Activated naive CD4-positive, alpha-beta T cell treated with anti-CD3 and anti-CD28 coated beads for 36 hours (primary cell): ENCODE measurements at places on chromosomes 3 and 15. TPM values are rescaled to one million over a fixed set of nuclear protein-coding genes. Genes with fewer than 3 reads are reported as not detected.

GABRA5 gene
- not detected for total RNA-seq

ZNF860 gene
- total RNA-seq: 0.07 TPM

OCA2 gene
- total RNA-seq: not detected

DNA sequence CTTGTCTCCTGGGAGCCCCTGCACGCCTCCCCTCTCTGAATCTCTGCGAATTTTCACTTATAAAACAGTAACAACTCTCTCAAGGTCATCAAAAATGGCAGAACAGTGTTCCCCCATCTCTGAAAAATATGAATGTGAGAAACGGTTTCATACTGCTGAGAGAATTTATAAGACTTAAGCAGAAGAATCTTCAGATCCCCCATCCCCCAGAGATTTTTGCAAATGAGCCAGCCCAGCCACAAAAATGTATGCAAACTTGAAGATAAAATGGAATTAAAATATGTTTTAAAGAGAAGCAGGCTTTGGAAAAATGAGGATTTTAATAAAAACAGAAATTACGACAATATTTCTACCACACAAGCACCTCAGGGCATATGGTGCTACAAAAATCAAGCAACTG lies 173.0 kb downstream of the STT3B start:
- H3K4me3 ChIP-seq: no peak overlapping the region
- no peak overlapping the region for H3K27ac ChIP-seq
- H3K27me3 ChIP-seq: peaks cover 7% of the 10 kb centered on the region
- no peaks in the 10 kb centered on the region for H3K36me3 ChIP-seq
- H3K4me1 ChIP-seq: peaks cover 13% of the 10 kb centered on the region

SPATA12 gene
- total RNA-seq: not detected

DNA sequence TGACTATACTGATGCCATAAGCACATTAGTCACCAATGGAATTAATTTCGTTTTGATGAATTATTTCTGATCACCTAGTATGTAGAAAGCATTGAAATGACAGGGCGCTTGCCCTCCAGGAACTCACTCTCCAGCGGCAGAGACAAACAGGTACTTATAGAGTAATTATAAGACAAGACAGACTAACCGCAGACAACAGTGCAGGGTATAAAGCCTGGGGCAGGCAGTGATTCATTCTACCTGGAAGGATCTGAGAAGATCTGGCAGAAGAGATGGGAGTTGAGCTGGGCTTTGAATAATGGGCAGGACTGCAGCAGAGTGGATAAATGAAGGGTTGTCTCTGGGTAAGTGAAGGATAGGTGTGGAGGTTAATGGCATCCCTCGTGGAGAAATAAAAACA lies 331.8 kb downstream of the FGF12 start:
- no peaks in the 10 kb centered on the region for H3K4me1 ChIP-seq
- no peak overlapping the region for H3K27ac ChIP-seq
- no peaks in the 10 kb centered on the region for H3K27me3 ChIP-seq
- no peaks in the 10 kb centered on the region for H3K36me3 ChIP-seq
- no peak for DNase-seq
